Activated CD8-positive, alpha-beta T cell treated with anti-CD3 and anti-CD28 coated beads, Interleukin-2, amount 10 ng/mL, durations not matched to agents 7 days and 5 days (primary cell): ENCODE measurements at places on chromosomes 16 and 17. TPM values are rescaled to one million over a fixed set of nuclear protein-coding genes. Genes with fewer than 3 reads are reported as not detected.
A peak's percentile ranks its signal among the peaks of the same experiment; 100 is the strongest.

The SLC25A39 gene
- total RNA-seq, result 140 TPM

The PDP2 gene
- 24.2 TPM for total RNA-seq

The SOX15 gene
- 0.34 TPM for total RNA-seq

The ABCC3 gene
- total RNA-seq, result not detected

The STH gene
- not detected for total RNA-seq

The C17orf78 gene
- total RNA-seq, result not detected

GRCh38 chr16:15960124-15960971, 10.9 kb downstream of the ABCC1 start:
- no peak for DNase-seq
- peaks cover 77% of the 10 kb centered on the region for H3K4me1 ChIP-seq
- peak overlapping the region; percentile 80 for H3K4me3 ChIP-seq
- H3K27me3 ChIP-seq, result no peaks in the 10 kb centered on the region
- peaks cover 49% of the 10 kb centered on the region for H3K36me3 ChIP-seq
- H3K27ac ChIP-seq, result peak overlapping the region; percentile 97

- no peak overlapping the region for H3K4me3 ChIP-seq
- H3K36me3 ChIP-seq, result no peaks in the 10 kb centered on the region
- H3K27ac ChIP-seq, result no peak overlapping the region
- DNase-seq, result no peak
- no peaks in the 10 kb centered on the region for H3K27me3 ChIP-seq
- peaks cover 7% of the 10 kb centered on the region for H3K4me1 ChIP-seq
These were observed 70.1 kb downstream of the COPRS start for GRCh38 chr17:31788956-31789355.

DNA sequence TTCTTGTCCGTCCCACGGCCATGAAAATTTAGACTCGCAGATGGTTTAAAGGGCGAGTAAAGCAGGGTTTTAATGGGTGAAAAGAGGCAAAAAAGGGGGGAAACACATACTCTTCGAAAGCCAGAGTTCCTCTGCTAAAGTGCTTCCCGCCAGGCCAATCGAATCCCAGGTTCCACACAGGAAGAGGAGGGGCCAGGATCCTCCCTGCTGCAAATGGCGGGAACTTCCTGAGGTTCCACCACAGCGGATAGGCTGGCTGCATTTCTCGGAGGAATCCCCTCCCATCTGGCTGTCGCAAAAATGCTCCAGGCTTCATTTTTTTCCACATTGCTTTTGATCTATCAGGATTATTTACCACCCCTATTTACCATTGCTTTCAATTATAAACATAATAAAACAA, 670.1 kb upstream of the CA10 start:
- no peak for DNase-seq
- no peaks in the 10 kb centered on the region for H3K36me3 ChIP-seq
- no peak overlapping the region for H3K4me3 ChIP-seq
- H3K27me3 ChIP-seq, result no peaks in the 10 kb centered on the region
- no peak overlapping the region for H3K27ac ChIP-seq
- H3K4me1 ChIP-seq, result no peaks in the 10 kb centered on the region

DNA sequence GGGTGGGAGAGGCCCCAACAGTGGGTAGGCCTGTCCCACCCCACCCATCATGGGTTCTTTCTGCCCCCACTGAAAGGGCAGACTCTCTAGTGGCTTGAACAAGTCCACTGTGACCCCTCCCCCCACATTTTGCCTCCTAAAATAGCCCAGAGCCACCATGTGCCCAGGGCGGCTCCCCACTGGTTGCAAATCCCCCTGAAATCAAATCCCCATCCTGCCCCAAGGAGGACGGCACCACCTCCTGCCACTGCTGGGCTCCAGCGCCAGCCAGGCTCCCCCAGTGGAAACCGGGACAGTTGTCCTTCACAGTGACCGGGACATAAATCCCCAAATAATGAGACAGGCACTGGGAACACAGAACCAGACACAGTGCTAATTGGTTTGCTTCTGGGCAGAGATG, 20.5 kb downstream of the ZNF385C start:
- no peak overlapping the region for H3K4me3 ChIP-seq
- peaks cover 11% of the 10 kb centered on the region for H3K4me1 ChIP-seq
- no peak overlapping the region for H3K27ac ChIP-seq
- no peaks in the 10 kb centered on the region for H3K36me3 ChIP-seq
- H3K27me3 ChIP-seq, result no peaks in the 10 kb centered on the region
- DNase-seq, result no peak

DNA sequence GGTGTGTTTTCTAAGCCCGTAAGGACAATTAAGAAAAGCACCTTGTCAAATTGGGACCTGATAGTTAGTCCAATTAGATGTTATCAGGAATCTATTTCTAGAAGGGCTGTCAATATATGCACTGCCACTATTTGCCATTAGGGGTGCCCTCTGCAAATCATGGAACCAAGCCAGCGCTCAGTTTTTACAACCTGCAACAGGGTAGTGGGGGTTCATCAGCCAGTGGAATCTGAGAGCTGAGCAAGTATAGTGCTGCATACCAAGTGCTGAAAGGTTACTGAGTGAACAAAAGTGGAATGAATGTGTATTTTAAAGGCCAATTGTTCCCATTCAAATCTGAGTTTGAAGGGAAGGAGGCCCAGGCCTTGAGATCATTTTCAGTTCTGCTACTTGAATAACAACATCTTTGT, 10.4 kb downstream of the PRR11 start:
- no peak overlapping the region for H3K4me3 ChIP-seq
- peak; percentile 55 for DNase-seq
- H3K27me3 ChIP-seq, result no peaks in the 10 kb centered on the region
- H3K36me3 ChIP-seq, result peaks cover 36% of the 10 kb centered on the region

DNA sequence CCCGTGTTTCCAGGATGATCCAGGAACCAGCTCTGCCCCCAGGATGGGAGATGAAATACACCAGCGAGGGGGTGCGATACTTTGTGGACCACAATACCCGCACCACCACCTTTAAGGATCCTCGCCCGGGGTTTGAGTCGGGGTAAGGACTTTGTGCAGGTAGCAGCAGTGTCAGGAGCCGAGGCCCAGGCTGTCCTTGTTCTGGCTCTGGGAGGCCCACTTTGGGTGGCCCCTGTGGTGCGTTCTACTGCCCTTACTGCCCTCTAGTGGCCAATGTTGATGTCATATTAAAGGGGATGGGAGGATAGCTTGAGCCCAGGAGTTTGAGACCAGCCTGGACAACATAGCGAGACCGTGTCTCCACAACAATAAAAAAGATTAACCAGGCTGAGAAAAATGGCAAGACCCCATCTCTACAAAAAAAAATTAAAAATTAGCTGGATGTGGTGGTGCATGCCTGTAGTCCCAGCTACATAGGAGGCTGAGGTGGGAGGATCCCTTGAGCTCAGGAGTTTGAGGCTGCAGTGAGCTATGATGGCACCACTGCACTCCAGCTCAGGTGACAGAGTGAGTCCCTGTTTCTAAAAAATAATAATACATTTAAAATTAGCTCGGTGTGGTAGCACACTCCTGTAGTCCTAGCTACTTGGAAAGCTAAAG, 20.9 kb upstream of the CLEC18A start:
- H3K36me3 ChIP-seq, result peaks cover 8% of the 10 kb centered on the region
- no peak overlapping the region for H3K4me3 ChIP-seq
- no peaks in the 10 kb centered on the region for H3K27me3 ChIP-seq
- H3K4me1 ChIP-seq, result no peaks in the 10 kb centered on the region
- no peak overlapping the region for H3K27ac ChIP-seq
- peak; percentile 69 for DNase-seq

GRCh38 chr16:88472637-88473205, 19.6 kb downstream of the ZFPM1 start:
- peaks cover 51% of the 10 kb centered on the region for H3K4me1 ChIP-seq
- H3K27ac ChIP-seq, result no peak overlapping the region
- DNase-seq, result no peak
- H3K27me3 ChIP-seq, result no peaks in the 10 kb centered on the region
- no peaks in the 10 kb centered on the region for H3K36me3 ChIP-seq

- H3K4me1 ChIP-seq, result no peaks in the 10 kb centered on the region
- DNase-seq, result no peak
- no peaks in the 10 kb centered on the region for H3K36me3 ChIP-seq
- H3K27ac ChIP-seq, result no peak within 1 kb of the TSS
- no peak within 1 kb of the TSS for H3K4me3 ChIP-seq
These were observed at the start of gene KRT15 for GRCh38 chr17:41518789-41519449. KRT15 (minus strand) TSS chr17:41518890; CDS start chr17:41518827, 63 bp downstream.

DNA sequence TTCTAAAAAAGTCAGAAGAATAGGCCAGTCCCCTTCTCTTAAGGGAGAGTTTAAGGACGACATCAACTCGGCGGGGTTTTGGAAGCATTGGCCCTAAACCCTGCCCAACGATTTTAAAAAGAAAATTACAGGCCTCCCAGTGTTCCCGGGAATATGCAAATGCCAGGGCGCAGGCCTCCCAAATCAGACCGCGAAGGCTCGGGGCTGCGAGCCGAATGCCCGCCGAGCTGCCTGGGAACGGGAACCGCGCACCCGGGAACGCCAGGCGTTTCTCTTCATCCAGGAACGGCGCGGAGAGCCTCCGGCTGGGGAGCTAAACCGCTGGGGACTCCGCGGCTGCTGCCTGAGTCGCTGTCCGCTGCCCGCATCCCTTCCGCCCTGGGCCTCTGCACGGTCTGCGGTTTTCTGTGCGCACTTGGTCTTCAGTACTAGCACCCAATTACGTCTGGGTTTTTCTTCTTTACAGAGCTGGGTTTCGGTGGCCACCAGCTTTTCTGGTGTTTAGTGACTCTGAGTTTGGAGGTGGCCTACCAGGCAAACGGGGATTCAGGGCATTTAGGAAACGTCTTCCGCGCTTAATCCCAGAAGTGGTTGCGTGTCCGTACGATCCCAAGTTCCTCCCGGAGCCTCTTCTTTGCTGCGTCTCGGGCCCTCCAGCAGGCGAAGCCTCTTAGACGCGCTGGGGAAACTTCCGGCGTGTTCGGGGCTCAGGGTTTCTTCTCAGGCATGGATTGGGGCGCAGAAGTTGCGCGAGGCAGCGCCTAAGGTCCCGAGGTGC, 5.7 kb downstream of the IRX5 start:
- peaks cover 10% of the 10 kb centered on the region for H3K36me3 ChIP-seq
- peak overlapping the region; percentile 43 for H3K4me3 ChIP-seq
- H3K27ac ChIP-seq, result peak overlapping the region; percentile 34
- peaks cover 25% of the 10 kb centered on the region for H3K4me1 ChIP-seq
- DNase-seq, result no peak

DNA sequence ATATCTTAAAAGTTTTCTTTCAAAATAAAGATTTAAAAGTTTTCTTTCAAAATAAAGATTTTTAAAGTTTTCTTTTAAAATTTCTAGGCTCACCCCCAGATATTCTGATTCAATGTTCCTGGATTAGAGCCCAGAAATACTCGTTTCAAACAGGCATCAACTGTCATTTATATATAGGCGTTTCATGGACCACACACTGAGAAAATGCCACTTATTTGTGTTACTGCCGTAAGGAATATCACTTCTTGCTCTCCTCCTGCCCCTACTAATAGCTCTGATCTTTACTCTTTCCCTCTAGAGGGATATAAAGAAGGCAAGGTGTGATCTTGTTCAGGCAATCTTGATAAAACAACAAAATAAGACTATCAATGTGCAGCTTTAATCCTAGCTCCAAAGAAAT, 1324.1 kb downstream of the CDH8 start:
- DNase-seq, result no peak

GRCh38 chr16:54482892-54483574, 196.4 kb upstream of the IRX3 start:
- H3K36me3 ChIP-seq, result no peaks in the 10 kb centered on the region
- no peak for DNase-seq
- H3K4me3 ChIP-seq, result no peak overlapping the region
- no peak overlapping the region for H3K27ac ChIP-seq
- H3K4me1 ChIP-seq, result no peaks in the 10 kb centered on the region

DNA sequence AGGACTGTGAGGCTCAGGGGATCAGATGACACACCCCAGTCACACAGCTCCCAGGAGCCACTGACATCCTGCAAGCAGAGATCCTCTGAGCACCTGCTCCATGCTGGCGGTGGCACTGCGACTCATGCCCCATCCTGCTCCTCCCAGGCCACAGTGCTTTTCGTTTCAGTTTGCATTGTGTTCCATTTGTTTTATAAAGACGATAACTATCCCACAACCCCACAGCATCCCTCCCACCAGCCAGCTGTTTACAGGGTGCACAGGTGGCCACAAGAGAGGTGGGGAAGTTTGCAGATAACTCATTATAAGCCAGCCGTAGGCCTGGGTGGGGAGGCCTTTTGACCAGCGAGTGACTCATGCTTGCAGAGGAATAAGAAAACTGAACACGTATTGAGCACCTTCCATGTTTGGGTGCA, 28.2 kb downstream of the BCO1 start:
- H3K36me3 ChIP-seq, result no peaks in the 10 kb centered on the region
- no peaks in the 10 kb centered on the region for H3K27me3 ChIP-seq
- peaks cover 7% of the 10 kb centered on the region for H3K4me1 ChIP-seq
- DNase-seq, result peak; percentile 23

GRCh38 chr17:80468242-80468641, 8.2 kb downstream of the NPTX1 start:
- peaks cover 15% of the 10 kb centered on the region for H3K4me1 ChIP-seq
- no peak for DNase-seq
- peaks cover 7% of the 10 kb centered on the region for H3K36me3 ChIP-seq
- H3K27me3 ChIP-seq, result peaks cover 33% of the 10 kb centered on the region

DNA sequence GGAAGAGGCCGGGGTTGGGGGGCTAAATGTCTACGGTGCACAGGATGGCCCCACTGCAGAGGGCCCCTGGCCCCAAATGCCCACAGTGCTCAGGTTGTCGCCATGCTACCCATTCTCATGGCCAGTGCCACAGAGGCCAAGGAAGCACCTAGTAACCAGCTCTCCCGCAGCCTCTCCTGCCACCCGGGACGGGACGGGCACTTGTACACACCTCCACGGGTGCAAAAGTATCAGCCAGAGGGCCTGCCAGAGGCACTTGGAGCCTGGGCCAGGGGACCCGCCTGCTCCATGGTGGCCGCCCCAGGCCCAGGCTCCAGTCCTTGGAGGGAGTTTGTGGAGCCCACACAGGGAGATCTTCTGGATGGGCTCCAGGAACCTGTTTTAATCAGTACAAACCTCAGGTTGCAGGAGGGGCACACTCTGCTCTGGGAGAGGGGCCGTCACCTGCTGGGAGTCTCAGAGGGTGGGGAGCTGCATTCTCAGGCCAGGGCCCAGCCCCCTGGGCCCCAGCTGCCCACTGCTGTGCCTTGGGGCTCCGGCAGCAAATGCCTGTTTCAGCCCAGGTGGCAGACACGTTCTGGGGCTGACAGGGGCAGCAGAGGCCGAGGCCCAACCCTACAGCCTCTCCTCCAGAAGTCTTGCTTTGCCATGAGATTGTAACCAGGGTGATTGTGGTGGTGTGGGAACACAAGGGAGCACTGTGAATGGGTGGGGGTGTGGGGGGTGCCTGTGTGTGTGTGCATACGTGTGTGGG, 7.9 kb downstream of the TPSD1 start:
- H3K4me3 ChIP-seq, result no peak overlapping the region
- peaks cover 5% of the 10 kb centered on the region for H3K4me1 ChIP-seq
- no peak for DNase-seq
- no peaks in the 10 kb centered on the region for H3K36me3 ChIP-seq
- no peak overlapping the region for H3K27ac ChIP-seq

DNA sequence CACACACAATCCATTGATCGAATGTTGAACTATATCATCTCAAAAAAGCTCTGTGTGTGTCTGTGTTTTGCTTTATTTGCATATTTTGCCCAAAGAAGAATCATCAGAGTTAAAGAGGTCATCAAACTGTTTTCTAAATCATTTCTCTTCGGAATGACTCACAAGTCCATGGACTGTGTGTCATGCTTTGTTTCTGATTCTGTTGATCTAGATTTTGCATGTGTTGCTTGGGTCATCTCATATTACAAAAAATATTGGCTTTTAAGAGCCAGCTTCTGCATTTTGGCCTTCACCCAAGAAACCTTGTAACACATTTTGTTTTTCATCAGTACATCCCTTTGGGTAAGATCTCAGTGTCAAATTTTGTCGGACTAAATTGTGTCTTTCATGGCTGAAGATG, 471.2 kb upstream of the HSBP1 start:
- DNase-seq, result no peak
- H3K4me3 ChIP-seq, result no peak overlapping the region
- no peaks in the 10 kb centered on the region for H3K36me3 ChIP-seq
- H3K4me1 ChIP-seq, result no peaks in the 10 kb centered on the region
- H3K27me3 ChIP-seq, result no peaks in the 10 kb centered on the region
- no peak overlapping the region for H3K27ac ChIP-seq
